ENCODE measurements at places on chromosomes 4 and X.

- DNase-seq: no peak
Measured at GRCh38 chr4:41323179-41323578, 66.5 kb downstream of the UCHL1 start.

GRCh38 chr4:174865418-174865985 is 36.5 kb upstream of the GLRA3 start:
- no peak for DNase-seq

DNA sequence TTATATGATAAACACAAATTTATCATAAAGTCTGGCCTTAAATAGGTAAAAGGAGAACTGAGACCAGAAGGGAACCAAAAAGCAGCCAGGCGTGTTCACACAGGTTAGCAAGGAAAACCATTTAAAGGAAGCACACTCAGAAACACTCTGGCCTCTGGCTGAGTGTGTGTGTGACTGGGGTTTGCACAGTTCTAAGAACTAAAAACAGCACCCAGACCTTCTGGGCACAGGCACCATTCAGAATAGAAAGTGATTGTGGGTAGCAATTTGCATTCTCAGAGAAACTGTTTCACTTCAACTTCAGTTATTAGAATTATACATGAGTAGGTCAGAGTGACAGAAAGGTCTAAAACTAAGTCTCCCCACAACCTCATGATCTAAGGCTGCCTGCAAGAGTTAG is 10.0 kb downstream of the GPR82 start:
- no peak for DNase-seq

GRCh38 chrX:77160301-77160700 is 286.9 kb upstream of the FGF16 start:
- no peak for DNase-seq

DNA sequence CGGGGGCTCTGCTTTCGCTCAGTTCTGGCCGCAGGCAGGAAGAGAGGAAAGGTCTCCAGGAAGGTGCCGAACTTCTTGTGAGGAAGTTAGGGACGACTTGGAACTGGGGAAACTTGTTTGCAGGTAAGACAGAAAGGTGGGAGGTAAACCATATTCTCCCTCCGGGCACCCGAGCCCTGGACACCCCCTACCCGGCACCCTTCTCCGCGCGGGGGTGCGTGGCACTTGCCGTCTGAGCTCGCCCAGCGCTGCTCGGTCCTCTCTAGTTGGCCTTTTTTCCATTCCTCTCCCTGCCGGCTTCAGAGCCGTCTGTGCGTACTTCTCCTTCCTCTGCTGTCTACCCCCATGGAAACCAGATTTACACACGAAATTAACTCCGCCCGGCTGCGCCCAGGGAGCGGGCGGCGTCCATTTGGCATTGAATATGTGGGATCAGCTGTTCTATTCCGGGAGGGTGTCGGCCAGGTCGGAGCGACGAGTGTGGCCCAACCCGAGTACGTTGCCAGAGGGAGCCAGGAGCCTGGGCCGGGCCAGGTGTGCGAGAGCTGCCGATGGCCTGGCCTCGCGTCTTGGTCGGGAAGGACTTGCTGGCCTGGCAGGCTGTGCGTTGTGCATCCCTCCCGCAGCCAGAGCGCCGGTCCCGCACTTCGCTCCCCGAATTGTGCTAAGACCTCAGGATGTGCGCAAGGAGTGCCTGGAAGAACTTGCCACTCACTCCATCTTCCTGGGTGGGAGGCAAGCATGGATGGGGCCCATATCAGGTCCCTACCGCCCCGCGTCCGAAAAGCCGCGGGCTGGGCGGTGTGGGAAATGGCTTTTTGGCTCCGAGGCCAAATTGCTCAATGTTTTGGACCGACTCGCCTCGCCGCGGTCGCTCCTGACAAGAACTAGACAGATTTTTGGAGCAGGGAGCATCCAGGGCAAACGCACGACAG is 1.7 kb downstream of the PDGFRA start:
- peak; percentile 51 for DNase-seq

GRCh38 chrX:19776753-19777152 is 110.6 kb downstream of the SH3KBP1 start:
- DNase-seq: no peak

DNA sequence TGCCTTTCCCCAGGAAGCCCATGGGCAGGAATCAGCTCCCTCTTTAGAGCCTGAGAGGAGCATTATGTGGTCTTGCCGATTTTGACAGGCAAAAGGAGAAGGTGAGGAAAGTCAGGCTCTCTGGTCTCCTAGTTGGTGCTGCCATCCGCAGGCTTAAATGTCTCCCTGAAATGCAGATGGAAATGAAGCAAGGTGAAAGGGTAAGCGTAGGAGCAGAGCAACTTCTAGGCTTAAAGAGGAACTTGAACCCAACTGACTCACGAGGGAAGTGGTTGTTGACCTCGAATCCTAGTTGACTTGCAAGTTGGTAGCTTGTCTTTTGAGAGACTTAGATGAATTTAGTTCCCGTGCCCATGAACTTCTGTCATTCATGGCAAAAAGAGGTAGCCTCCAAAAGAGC is 205.9 kb downstream of the PTTG2 start:
- no peak for DNase-seq

GRCh38 chr4:181525634-181526033 is 717.6 kb upstream of the TENM3 start:
- DNase-seq: no peak

GRCh38 chr4:170193496-170193895 is 103.7 kb upstream of the AADAT start:
- DNase-seq: no peak

DNA sequence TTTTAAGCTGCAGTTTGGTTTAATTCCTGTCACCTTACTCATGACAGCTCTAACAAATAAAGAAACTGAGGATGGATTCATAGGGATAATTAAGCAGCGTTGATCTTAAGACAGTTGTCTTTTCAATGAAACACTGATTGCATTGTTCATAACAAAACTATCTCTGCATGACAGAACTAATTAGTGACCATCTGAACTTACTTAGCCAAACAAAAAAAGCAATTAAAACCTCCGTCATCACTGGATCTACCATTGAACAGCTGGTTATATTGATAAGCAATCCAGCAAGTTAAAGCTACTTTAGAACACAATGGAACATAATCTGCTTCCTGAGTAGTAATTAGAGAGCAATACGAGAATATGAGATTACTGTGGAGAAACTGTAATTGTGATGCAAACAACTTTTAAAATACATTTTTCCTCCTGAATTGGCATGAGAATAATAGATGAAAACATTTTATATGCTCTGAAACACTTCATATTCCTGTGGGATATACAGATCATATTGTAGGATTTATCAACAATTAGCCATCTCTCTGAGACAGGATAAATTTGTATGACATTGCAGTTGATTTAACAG is 2576.8 kb downstream of the PCDH7 start:
- no peak for DNase-seq

DNA sequence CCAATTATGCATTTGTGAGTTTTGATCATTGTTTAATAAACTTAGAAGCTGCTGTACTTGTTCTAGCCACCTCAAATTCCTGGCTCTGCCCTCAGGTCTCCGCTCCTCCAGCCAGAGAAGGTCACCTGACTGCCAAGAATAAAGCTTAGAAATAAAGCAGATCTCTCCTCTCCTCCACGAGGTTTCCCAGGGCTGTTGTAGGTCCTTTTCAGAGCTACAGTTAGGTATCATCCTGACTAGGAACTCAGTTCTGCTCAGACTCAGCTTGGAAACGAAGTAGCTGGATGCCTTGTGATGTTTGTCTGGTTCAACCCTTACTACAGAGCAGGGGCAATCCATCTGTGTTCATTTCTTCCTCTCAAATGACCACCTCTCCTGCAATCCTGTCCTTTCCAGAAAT is 79.1 kb upstream of the RAPGEF2 start:
- DNase-seq: no peak

- no peak for DNase-seq
Measured at GRCh38 chr4:73693811-73694210, 46.6 kb upstream of the CXCL8 start.

- DNase-seq: no peak
Measured at GRCh38 chr4:117637347-117637746, 396.9 kb upstream of the NDST3 start.

- no peak for DNase-seq
Measured at GRCh38 chr4:42787079-42787463, 105.4 kb upstream of the GRXCR1 start.

- DNase-seq: no peak
Measured at GRCh38 chr4:73631565-73632226, 11.5 kb upstream of the RASSF6 start.

DNA sequence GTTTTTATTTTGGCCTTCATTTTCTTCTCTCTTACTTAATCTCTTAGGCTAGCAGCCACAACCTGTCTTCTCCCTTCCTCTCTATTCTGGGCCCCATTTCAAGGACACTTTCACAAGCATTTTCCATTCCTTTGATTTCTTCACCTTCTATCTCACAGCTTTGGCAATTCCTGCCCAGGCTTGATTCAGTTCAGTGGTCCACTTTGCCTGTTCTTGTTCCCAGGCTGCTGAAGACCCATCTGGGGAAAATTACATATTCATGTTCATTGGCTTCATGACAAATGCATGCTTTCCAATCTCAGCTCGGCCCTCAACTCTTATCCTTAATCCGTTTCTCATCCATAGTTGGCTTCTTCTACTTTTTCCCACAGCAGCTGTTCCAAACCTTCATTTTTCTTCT is 38.7 kb upstream of the LPAR4 start:
- peak; percentile 30 for DNase-seq

Data from uterus (tissue), 4 donors.